ENCODE measurements at places on chromosomes 1 and 21.

DNA sequence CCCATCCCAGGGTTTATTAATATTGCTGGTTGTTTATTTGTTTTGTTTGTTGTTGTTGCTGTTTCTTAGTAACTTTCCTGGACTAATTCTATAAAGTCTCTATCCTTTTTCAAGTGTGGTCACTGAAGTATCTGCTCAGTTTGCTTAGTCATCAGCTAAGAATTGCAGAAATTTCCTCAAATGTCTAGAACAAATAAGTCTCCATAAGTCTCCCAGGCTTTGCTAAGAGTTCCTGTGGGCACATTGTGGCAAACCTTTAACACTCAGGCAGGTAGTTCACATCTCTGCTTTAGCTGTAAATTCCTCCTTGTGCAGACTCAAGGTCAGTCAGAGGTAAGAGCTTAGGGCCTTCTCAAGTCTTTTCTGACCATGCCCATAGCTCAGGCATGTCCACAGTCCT, 38.9 kb upstream of the C1orf185 start:
- no peak for DNase-seq

- no peak for DNase-seq
Observed at GRCh38 chr1:46697053-46697452, 21.9 kb downstream of the EFCAB14 start.

DNA sequence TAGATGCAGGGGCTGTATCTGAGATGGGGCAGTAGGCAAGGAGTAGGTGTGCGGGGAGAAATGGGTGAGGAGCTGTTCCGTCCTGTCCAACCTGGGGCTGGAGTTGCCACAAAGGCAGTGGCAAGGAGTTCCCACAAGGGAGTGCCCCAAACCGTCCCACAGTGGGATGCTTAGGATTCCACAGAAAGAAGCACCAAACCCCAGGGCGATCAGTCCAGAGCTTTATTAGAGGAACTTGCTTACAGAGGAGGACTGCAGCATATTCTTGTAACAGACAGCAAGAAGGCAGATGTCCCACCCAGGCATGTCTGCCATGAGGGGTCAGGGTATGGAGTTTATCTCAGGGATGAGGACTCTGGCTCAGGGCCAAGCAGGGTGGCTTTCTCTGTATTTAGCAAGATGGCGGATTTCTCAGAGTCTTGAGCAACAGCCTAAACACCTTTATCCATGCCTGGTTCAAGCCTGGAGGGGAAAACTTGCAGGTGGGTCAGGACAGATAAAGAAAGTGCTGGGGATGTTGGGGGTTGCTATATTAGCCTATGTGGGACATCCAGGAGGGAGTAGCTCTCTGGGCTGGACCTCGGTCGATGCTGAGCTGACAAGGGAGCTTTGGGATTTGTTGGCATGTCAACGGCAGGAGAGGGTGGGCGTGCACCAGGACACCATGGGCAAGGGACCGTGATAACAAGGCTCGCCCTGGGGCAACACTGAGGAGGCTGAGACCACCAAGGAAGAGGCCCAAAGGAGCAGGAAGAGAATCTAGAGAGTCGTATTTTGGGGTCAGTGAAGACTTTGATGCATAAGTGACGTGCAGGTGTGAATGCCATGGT, 32.8 kb downstream of the OBSCN start:
- DNase-seq: peak; percentile 63

DNA sequence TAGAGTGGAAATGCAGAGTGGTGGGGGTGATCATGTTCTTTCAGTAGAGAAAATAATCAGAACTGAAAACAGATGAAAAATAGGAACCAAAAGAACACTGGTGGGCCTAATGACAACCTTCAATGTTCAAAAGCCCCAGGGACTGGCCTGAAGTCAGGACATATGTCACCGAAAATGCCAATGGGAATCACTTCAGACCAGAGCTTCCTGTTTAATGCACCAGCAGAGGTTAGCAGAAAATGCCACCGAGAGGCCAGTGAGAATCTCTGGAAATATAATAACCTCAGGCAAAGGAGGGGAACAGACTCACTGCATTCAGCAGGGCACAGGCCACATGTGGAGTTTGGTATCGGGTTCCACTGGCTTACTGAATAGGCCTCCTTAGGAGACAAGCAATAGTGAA, 15.9 kb upstream of the CD58 start:
- no peak for DNase-seq

DNA sequence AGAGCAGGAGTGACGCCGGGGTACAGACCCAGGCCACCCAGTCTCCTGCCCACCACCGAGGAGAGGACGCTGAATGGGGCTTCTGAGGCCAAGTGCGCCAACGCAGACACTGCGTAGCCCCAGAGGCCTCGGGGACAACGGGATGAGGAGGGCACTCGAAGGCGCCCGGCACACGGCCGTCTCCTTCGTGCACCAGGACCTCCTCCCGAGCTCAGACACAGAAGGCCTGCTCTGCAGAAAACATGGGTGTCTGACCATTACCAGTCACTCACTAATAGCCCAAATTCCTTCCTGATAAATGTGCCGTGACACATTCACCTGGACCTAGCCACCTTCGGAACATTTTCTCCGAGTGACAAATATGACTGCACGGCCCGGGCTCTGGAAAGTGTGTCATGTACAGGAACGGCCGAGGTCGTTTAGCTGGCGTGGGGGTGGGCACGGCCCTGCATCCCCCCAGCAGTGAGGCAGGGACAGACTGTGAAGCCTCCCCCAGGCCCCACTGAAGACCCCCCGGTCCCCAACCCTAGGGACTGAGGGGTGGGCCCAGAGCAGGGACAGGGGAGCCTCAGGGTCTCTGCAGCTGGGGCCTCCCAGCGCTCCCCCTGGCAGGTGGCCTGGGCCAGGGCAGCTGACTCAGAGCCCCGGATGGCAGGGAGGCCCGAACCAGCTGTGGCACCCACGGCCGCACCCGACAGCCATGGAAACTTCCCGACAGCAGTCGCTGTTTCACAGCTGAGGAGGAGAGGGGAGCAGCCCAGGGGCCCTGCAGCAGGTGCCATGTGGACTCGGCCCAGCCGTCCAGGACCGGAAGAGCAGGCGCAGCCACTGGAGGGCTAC, 16.7 kb upstream of the COL6A2 start:
- peak; percentile 67 for DNase-seq

- no peak for DNase-seq
Observed at GRCh38 chr21:35510957-35511695, 462.0 kb upstream of the RUNX1 start.

- DNase-seq: no peak
Observed at GRCh38 chr1:43358121-43358745, 548 bp upstream of the CDC20 start.

DNA sequence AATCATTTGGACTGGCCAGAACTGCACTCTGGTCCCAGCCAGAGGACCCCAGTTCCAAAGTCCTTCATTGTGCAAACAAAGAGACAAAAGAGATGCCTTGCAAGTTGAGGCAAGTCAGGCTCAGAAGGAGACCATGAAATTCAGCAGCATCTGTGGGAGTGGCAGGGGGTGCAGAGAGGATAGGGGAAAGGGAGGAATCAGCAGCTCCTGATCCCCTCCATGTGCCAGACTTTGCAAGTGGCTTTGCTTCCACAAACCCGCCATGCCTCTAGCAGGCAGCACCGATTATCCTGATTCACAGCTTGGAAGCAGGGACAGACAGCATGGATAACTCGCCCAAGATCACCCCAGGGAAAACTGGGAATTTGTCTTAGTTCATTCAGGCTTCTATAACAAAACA, 2.1 kb upstream of the CAPN9 start:
- DNase-seq: no peak

DNA sequence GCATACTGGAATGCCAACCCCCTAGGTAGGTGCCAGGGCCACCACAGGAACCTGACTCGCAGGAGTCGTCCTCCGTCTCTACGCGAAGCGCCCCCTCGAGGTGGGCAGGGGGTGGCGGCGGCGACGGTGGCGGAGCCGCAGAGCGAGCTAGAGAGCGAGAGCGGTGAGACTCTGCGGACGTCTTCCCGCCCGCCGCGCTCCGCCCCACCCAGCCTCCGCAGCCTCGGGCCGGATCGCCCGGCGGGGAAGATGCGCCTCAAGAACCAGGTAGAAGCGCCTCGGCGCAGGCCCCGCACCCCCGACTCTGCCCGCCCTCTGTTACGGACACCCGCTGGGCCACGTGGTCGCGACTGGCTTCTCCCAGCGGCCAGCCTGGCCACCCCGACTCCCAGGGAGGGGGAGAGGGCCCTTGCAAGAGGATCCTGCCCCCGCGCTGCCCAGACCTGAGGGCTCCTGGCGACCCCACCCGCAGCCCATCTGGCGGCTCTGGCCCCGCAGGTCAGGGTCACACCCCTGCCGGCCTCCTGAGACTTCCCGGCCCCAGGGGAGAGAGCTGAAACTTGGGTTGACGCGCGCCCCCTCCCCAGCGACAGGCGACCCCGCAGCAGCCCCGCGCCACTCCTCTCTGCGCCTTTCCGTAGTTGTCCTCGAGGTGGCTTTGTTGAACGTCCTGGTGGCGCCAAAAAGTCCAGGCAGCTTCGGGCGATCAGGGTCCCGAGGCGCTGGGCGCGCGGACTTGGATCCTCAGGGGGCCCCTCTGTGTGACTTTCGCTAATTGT, 24.4 kb upstream of the AGBL4 start:
- no peak for DNase-seq

- no peak for DNase-seq
Observed at GRCh38 chr1:58971629-58972140, 187.8 kb upstream of the JUN start.

DNA sequence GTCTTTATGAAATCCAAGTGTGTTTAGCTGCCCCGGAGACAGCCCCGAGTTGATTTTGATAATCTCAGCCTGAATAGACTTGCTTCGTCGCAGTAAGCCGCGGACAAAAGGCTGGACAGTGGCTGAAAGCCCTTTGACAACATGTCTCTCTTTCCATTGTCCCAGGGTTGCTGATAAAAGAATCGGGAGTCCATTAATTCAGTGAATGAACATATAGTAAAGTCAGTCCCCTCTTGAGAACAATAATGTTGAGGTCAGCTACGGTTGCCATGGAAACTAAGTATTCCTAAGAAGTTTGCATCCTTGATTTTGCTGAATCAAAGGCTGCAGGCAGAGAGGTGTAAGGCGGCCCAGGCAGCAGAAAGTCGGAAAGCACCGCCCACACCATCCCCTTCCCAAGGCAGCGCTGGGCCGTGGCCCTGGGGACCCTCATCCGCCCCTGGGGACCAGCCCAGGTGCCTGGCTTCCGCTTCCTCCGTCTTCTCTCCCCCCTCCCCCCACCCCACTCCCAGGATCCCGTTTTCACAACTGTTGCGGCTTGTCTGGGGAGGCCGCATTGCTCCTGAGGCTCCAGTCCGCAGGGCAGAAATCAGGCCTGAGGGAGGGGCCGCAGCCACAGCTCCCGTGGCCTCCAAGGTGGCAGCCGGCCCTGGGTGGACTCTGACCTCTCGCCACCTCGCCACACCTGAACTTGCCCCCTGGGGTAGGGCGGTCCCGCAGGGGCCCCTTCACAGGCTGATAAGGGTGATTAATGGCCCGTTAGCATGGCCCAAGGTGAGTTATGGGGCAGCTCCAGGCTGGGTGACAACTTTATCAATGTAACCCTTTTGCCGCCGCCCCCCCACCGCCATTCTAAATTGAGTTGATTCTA, 180.9 kb downstream of the PRDM16 start:
- no peak for DNase-seq

GRCh38 chr1:156692925-156693847, 12.2 kb downstream of the CRABP2 start:
- no peak for DNase-seq

- no peak for DNase-seq
Observed at GRCh38 chr1:90710579-90711536, 6.2 kb downstream of the BARHL2 start.

GRCh38 chr1:185603158-185603557, 131.0 kb upstream of the HMCN1 start:
- no peak for DNase-seq

DNA sequence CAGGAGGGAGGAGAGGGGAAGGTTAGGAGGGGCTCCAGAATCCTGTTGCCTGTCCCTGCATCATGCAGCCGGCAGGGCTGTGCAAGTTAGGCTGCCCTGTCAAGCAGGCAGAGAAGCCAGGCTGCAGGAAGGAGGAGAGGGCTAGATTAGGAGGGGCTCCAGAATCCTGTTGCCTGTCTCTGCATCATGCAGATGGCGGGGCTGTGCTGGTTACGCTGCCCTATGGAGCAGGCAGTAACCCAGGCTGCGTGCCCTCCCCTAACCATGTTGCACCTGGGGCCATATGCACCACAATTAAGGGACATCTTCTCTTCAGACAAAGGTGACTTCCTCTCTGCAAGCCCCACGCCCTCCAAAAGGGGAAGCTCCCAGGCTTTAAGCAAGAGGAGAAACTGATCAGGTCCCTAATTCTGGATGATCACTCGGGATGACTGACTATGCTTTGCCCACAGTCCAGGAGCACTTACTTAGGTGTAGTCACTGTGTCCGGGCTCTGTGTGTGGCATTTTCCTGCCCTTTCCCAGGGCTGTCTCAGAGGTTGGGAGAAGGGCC, 457.4 kb downstream of the SETD4 start:
- DNase-seq: no peak

- DNase-seq: no peak
Observed at GRCh38 chr1:168287237-168287664, 6.6 kb downstream of the TBX19 start.

- DNase-seq: no peak
Observed at GRCh38 chr1:91795591-91796389, 90.2 kb downstream of the TGFBR3 start.

DNA sequence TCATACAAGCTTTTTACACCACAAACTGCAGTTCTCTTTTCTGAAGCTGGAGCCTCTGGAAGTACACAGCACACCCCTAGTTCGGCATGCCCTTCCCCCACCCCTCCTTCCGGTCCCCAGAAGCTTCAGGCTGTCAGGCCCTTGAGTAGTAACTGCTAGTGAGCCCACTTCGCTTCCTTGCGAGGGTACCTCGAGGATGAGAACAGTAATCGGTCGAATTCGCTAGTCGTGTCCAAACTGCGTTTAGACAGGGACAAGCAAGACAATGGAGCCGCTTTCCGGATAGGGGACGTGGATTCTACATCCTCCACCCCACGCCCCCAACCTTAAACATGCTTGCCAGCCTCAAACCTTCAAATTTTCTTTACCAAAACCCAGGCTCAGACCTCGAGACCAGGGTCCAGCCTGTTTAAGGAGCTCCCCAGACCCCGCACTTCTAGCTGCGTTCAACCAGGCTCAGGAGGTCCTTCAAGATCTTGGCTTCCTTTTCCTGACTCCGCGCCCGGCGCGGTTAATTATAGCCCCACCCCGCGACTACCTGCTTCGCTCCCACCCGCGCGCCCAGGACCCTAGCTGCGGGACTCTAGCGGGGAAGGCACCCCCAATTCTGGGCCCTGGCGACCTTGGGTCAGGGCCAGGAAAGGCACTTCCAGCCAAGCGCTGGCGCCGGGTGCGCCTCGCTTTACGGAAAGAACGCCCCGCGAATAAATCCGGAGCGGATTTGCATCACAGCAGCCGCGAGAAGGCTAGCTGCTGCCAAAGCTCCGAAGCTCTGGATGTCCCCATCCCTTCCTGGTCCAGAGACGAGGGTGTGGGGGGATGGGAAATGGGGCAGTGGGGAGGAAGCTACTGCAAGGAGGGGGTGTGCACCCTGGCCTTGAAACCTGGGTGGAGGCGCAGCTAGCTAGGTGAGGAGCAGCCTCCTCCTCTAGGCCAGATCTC, 8.1 kb upstream of the TSPAN1 start:
- DNase-seq: no peak

Measured in type B pancreatic cell (in vitro differentiated cells).